ENCODE measurements at places on chromosomes 3 and 15.

- no peak for DNase-seq
Observed at GRCh38 chr15:59678620-59679019, 10.5 kb downstream of the BNIP2 start.

- no peak for DNase-seq
Observed at GRCh38 chr3:141699324-141699723, 38.8 kb upstream of the RNF7 start.

GRCh38 chr15:20353966-20354883 is 187.4 kb downstream of the GOLGA6L6 start:
- no peak for DNase-seq

DNA sequence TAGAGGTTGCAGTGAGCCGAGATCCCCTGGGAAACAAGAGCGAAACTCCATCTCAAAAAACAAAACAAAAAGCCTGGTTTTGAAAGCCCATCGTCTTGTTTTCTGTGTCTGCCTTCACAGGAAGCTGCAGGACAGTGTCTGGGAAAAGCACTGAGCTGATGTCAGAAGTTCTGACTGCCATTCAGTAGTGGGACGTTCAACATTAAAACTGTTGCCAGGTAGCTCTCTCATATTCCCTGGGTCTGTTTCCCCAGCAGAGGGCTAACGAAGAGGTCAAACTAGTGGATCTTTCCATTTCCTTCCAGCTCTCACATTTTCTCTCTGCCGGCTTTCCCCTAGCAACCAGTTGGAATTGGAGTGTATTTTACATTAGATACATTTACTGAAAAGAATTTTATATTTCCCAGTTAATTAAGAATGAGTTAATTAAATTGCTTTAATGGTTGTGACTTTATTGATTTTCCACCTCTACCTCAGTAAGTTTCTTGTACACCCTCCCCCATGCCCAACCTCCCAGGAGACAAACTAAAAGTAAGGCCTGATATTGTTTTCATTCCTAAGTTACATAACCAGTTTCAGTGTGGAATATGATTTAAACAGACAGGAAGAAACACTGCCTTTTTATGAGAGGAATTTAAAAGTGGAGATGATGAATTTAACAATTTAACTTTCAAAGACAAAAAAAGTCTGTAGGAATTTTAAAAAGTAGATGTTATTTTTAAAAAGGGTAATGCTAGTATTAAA is 29.9 kb downstream of the RCN2 start:
- DNase-seq, result no peak

DNA sequence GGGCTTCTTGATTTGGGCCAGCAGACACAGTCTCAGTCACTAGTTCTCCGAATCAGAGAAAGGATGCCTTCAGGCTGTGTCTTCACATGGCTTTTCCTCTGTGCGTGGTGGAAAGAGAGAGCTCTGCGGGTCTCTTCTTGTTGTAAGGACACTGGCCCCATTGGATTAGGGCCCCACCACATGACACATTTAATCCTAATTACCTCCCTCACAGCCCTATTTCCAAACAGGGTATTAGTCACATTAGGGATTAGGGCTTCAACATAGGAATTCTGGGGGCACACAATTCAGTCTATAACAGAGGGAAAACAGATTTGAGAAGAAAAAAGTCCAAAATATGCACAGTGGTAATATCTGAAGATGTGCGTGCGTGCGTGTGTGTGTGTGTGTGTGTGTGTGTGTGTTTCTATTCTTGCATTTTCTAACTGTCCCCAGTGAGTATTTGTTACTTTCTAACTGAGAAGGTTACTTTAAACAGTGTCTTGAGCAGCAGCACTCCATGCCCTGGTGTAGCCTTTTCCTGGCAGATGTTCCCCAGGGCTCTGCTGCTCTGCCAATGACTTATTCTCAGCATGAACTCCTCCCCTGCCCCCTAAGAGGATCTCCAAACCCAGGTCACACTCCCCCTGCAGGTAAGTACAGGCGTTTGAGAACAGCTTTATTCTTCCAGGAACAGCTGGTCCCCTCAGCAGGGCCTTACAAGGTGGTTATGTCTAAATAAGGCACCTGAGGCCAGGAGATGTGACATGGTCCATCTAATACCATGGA is 72.9 kb downstream of the RPL39L start:
- DNase-seq, result peak; percentile 68
